ENCODE measurements at places on chromosomes 11 and 22. TPM values are rescaled to one million over a fixed set of nuclear protein-coding genes. Genes with fewer than 3 reads are reported as not detected.

SPI1 gene
- not detected for total RNA-seq

NLRP14 gene
- total RNA-seq: under 0.01 TPM

PC gene
- 19.7 TPM for total RNA-seq

ADORA2A gene
- total RNA-seq: 13.2 TPM

LMNTD2 gene
- total RNA-seq: 0.85 TPM

CRYAB gene
- total RNA-seq: 41.2 TPM

TAGLN gene
- 1,205 TPM for total RNA-seq

C11orf91 gene
- not detected for total RNA-seq

GPHA2 gene
- not detected for total RNA-seq

B4GALNT4 gene
- total RNA-seq: 1.9 TPM

BTBD18 gene
- total RNA-seq: not detected

OR4S1 gene
- total RNA-seq: not detected

KCTD17 gene
- total RNA-seq: 35.7 TPM

All from regular cardiac myocyte (primary cell).